ENCODE measurements at places on chromosomes 11 and 22.
A peak's percentile ranks its signal among the peaks of the same experiment; 100 is the strongest.

DNA sequence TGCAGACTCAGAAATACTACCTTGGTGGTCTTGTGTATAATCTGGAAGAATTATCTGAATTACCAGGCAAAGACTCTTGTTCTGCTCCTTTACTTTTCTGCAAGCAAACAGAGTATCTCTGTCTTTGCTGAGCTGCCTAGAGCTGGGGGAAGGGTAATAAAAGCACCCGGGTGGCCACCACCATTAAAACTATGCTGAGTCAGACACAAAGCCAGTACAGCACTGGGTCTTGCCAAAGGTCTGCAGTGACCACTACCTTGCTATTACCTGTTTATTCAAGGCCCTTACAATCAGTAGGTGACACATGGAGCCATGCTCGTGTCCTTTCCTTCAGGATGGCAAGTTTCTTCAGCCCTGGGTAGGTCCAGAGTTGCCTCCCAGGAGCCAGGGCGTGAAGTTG lies 420.6 kb upstream of the CNTN5 start:
- DNase-seq = no peak

DNA sequence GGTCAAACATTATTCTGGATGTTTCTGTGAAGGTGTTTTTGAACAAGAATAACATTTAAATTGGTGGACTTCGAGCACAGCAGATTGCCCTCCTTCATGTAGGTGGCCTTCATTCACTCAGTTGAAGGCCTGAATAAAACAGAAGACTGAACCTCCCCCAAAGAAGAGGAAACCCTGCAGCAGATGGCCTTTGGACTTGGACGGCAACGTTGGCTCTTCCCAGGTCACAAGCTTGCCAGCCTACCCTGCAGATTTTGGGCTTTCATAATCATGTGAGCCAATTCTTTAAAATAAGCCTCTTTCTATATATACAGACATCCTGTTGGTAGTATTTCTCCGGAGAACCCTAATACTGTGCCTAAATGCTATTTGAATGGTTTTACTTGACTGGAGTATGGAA lies 432.2 kb upstream of the NARS2 start:
- no peak for DNase-seq

GRCh38 chr11:2300936-2301630 lies 635 bp downstream of the C11orf21 start:
- DNase-seq = peak; percentile 15

GRCh38 chr11:68168694-68169093 lies 44.4 kb downstream of the KMT5B start:
- DNase-seq = no peak

- DNase-seq = no peak
Measured at GRCh38 chr11:75593286-75593915, 31.3 kb downstream of the SERPINH1 start.

- no peak for DNase-seq
Measured at GRCh38 chr11:33419924-33420323, 162.7 kb downstream of the HIPK3 start.

- peak; percentile 57 for DNase-seq
Measured at GRCh38 chr11:2269601-2270321, 627 bp downstream of the ASCL2 start.

DNA sequence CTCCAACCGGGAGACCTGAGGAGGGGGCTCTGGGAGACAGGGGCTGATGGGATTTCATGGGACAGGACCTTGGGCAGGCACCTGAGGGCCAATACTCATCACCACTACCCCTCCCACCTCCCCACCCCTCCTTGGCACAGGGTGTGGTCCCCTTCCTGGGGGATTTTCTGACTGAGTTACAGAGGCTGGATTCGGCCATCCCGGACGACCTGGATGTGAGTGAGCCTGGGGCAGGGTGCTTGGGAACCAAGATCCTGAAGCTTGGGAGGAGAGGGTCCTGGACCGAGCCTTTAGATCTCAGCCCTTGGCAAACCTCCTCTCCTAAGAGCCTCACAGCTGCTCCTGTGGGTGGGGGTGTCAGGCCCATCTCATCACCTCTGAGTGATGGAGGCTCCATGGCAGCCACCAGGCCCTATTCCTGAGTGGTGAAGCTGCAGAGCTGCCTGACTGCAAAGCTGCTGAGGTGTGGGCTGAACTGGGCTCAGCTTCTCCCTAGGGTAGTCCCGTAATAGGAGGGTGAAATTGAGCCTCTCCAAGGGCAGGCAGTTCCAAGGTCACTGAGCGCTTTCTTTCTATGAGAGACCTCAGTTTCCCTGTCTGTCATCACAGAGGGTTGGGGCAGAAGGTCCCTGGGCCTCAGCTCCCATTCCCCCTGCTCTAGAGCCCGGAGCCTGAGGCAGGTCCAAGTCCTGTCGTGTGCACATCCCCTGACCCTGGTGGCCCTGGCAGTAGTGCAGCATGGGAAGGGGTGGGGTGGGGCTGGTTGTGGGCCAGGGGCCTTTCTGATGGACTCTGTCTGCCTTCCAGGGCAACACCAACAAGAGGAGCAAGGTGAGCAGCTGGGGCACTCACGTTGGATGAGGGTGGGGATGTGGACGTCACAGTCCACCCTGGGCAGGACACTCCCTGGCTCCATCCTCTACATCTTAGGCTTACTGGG lies 6.5 kb downstream of the RGL4 start:
- DNase-seq = no peak

DNA sequence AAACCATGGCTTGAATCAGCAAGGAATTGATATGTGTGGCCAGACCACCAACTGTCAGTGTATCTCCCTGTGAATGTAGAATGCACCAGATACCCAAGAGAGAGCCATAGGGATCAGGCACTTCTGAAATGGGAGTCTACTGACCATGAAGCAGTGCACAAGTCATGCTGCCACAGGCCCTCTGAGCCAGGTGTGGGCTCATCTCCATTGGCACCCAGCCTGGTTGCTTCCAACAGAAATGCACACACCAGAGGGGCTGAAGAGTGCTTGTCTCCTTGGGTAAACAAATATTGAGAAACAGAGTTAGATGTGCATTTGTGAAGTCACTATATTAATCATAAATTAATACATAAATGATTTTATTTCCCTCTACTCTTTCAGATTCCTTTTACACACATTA lies 28.4 kb upstream of the PANX1 start:
- DNase-seq = no peak

GRCh38 chr11:87572881-87573280 lies 535.1 kb downstream of the TMEM135 start:
- DNase-seq = no peak

DNA sequence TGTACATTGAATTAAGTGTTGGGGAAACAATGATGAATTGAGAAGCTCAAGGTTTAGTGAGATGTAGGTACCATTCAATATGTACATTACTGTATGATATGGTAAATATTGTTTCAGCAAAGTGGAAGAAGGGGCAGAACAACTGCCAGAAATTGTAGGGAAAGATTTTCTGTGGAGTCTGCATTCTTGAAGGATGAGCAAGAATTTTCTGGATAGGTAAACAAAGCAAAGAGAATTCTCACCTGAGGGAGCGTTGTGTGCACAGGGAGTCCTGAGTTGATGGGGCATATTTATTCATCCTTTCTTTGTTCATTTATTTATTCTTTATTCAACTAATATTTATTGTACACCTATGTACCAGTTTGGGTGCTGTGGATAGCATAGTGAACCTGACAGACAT lies 83.2 kb downstream of the TMEM135 start:
- no peak for DNase-seq

- DNase-seq = no peak
Measured at GRCh38 chr11:124090996-124091395, 24.3 kb upstream of the VWA5A start.

GRCh38 chr22:19958083-19959042 lies 16.7 kb upstream of the TXNRD2 start:
- no peak for DNase-seq

DNA sequence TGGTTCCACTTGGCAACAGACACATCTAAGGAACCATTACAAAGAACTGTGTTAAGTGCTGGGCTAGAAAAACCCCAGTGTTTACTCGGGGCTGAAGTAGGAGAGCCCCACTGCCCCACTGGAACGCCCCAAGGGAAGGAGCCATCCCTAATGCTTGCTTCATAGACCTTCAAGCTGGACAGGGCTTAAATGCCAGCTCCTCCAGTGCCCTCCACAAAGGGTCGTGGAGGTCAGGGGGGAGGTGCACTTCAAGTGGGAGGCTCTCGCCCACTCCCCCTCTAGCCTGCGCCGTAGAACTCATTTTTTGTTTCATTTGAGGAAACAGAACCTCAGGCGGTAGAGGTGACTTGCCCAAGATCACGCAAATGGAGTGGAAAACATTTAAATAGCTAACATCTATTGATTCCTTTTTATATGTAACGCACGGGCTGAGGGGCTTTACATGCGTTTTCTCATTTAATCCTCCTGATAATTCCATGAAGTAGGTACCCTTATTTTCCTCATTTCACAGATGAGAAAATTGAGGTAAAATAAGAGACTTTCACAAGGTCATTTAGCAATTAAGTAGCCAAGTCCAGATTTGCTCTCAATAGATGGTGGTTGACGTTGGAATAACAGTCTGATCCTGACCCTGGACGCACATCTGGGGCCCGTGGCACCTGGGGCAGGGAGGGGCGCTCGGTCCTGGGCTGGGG lies 545 bp upstream of the ZDHHC13 start:
- no peak for DNase-seq

DNA sequence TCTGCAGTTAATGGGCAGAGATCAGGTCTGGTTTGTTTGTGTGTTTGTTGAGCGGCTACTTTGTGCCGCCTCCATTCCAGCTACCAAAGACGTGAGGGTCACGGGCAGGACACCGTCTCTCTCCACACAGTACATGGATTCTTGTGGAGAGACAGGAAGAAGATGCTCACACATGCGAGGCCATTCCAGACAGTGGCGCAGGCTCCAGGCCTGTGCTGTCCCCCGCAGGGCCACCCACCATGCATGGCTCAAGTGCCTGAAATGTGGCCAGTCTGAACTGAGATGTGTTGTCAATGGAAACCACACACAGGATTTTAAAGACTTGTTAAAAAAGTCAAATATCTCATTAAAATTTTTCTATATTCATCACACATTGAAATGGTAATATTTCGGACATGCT lies 848.3 kb downstream of the TBC1D22A start:
- no peak for DNase-seq

GRCh38 chr11:106161775-106162634 lies 84.5 kb downstream of the AASDHPPT start:
- no peak for DNase-seq

- no peak for DNase-seq
Measured at GRCh38 chr11:111382451-111382850, 3.4 kb upstream of the POU2AF1 start.

DNA sequence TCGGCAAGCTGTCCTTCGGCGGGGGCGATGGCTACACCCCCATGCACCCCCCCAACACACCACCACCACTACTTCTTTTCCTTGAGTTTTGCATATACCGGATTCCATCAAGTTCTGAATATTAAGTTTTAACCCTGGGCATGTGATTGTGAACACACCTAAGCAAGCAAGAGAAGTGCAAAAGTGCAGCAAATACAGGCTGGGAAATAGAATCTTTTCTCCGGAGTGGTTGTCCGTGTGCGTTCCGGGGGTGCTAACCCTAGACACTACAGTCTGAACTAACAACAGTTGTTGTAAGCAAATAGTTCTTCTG lies 574 bp downstream of the PRSS23 start:
- DNase-seq = no peak

DNA sequence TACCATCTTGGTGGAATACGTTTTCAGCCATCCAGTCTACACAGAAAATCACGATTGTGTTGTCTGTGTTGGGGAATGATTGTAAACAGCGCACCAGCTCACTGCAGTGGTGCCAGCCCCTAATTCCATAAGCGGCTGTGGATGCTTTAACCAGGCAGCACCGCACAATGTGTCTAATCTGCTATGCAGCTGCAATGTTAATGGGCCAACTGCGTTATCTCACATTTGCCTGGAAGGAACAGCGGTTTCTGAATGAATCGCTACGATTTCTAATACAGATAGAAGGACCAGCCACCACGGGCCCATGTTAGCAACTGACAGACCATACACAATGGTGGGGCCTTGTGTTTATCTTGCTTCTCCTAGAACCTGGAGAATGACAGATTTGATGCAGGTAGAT lies 384.5 kb upstream of the KIRREL3 start:
- no peak for DNase-seq

DNA sequence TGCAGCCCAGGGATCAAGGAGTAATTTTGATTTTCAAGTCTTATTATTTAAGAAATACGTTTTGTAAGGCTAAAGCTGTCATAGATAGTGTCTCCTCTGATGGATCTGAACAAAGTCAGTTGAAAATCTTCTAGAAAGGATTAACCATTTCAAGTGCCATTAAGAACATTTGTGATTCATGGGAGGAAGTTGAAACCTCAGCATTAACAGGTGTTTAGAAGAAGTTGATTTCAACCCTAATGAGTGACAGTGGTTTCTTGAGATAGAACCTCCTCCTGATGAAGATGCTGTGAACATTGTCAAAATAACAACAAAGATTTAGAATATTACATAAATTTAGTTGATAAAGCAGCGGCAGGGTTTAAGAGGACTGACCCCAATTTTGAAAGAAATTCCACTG lies 61.7 kb downstream of the PRR5L start:
- DNase-seq = no peak

- no peak for DNase-seq
Measured at GRCh38 chr11:83629775-83630174, 343.6 kb upstream of the CCDC90B start.

DNA sequence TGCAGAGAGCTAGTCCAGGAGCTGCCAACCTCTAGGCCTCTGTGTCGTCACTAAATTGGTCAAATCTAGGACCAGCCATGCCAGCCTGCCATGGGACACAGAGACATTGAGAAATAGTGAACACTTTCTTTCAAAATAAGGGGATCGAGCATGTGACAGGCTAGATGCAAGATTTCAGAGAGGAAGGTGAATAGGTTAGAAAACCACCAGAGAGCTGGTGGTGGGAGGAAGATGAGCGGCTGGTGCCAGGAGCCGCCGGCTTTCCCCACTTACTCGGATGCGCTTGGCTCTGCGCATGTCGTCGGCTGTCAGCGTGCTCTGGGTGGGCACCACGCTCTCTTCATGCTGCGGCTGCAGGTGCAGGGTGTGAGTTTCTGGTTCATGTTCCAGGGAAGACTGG lies 35.4 kb upstream of the NFRKB start:
- no peak for DNase-seq

- no peak for DNase-seq
Measured at GRCh38 chr11:87603887-87604286, 566.2 kb downstream of the TMEM135 start.

DNA sequence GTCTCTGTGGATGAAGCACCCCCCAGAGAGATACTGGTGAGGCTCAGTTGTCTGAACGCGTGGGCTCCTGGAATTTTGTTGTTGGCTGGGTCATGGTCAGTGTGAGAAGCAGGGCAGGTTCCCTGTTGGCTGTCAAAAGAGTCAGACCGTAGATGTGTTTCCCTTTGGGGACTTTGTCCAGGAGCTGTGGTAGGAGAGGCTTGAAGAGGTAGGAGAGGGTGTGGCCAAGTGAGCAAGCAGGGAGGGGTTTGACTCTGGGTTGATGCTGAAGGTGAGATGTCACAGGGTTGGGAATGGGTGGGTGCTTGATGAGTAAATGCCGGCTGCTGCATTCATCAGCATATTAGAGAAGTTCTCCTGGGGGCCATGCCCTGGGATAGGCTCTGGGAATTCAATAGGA lies 803.2 kb downstream of the TBC1D22A start:
- DNase-seq = no peak

DNA sequence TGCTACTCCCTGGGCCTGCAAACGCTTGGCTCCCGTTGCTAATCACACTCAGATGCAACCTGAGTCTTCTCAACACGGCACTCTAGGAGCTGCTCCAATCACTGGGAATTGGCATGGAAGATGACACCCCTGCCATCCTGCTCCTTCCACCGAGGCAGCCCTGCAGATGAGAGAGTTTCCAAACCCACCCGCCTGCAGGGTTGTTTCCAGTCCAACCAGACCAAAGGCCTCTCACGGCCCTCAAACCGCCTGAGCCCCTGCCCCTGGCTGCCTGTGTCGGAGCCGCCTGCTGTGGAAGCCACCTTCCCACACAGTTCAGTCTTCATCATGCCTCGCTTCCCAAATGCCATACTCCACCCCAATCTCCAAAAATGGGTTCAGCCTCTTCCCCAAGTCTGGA lies 36.8 kb upstream of the TP53I11 start:
- no peak for DNase-seq
